Amniotic epithelial cell (primary cell): ENCODE measurements at places on chromosomes 5 and 9.

GRCh38 chr5:170795154-170795553 is 11.6 kb downstream of the GABRP start:
- no peak for DNase-seq

GRCh38 chr9:31783491-31783890 is 601.0 kb upstream of the ACO1 start:
- DNase-seq = peak; percentile 7

- no peak for DNase-seq
Observed at GRCh38 chr5:23994581-23995370, 487.4 kb downstream of the PRDM9 start.

DNA sequence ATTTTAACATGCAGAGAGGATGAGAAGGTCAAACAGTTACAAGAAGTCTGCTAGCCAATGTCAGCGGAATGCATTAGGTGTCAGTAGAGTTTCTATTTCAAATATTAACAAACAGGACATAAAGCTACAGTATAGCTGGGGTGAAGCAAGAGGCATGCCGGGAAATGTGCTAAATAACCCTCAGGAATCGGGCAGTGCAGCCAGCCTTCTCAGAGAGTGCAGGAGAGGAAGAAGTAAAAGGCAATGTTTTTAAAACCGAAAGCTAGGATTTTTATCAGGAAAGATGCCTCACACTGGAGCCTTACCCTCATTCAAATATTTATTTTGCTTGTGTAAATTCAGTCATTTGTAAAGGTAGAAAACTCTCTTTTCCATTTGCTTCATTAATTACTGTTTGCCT is 59.1 kb upstream of the SH3GL2 start:
- peak; percentile 12 for DNase-seq

DNA sequence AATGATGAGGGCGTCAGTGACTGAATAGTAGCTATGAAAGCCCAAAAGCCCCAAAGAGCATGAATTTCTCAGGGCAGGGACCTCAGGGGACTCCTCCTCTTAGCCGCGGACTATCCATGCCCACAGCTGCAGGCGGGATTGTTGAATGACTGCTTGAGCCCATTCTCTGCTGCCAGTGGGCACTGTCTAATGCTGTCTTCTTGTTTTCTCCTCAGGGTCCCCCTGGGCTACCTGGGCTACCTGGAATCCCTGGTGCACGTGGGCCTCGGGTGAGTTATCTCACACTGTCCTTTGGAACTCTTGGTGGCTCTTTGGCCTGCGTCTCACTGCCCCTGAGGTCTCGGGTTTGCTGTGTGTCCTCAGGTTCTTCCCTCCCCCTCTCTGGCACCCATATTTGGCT is 22.7 kb downstream of the COL27A1 start:
- no peak for DNase-seq

DNA sequence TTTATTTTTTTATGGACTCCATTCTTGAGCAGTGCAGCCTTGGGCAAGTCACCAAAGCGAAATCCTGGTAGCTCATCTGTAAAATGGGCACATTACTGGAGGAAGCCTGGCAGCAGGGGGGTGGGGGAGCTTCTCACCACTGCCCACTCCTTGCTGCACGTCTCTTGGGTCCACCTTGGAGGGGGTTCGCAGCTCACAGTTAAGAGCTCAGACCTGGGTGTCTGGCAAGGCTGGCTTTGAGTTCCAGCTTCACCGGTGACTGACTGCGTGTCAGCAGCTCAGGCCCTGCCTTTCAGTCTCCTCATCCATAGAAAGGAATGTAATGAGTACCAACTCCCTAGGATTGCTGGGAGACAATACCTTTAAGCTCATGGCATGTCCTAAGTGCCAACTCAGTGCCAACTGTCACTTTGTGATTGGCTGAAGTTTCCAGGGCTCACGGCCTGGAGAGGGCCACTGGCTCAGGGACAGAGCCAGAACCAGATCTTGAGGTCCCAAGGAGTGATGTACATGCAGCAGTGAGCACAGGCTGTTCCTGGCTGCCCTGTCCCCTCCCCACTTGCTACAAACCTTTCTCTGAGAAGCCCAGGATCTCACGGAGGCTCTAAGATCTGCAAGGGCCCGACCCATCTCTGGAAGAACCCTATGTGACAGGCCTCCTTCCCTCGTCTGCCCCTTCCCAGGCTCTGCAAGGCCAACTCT is 72.9 kb downstream of the C9orf50 start:
- no peak for DNase-seq

GRCh38 chr5:88657136-88657535 is 225.8 kb downstream of the MEF2C start:
- no peak for DNase-seq

DNA sequence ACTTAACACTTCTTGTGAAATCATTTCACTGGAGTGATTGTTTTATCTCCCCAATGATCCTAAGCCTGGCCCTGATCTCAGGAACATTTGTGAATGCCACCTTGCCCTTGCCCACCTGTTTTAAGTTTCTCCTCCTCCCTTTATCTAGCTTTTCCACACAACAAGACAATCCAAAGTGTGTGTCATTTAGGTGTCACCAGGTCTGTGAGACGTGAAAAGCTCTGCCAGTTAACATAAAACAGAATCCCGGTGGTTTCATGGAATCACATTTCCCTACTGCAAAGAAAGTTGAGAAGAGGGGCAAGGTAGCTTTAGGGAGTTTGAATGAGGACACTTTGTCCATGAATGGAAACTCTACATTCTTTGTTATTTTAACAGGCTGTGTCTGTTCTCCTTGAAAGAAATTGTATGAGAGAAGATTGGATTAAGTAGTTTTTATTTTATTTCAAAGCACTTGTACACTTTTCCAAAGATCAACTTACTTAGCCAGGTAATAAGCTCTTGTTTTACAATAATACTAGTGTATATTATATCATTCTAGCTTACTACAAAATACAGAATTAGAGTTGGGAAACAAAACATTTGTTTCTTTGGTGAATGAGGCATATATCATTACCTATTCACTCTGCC is 239.0 kb downstream of the ISL1 start:
- no peak for DNase-seq

DNA sequence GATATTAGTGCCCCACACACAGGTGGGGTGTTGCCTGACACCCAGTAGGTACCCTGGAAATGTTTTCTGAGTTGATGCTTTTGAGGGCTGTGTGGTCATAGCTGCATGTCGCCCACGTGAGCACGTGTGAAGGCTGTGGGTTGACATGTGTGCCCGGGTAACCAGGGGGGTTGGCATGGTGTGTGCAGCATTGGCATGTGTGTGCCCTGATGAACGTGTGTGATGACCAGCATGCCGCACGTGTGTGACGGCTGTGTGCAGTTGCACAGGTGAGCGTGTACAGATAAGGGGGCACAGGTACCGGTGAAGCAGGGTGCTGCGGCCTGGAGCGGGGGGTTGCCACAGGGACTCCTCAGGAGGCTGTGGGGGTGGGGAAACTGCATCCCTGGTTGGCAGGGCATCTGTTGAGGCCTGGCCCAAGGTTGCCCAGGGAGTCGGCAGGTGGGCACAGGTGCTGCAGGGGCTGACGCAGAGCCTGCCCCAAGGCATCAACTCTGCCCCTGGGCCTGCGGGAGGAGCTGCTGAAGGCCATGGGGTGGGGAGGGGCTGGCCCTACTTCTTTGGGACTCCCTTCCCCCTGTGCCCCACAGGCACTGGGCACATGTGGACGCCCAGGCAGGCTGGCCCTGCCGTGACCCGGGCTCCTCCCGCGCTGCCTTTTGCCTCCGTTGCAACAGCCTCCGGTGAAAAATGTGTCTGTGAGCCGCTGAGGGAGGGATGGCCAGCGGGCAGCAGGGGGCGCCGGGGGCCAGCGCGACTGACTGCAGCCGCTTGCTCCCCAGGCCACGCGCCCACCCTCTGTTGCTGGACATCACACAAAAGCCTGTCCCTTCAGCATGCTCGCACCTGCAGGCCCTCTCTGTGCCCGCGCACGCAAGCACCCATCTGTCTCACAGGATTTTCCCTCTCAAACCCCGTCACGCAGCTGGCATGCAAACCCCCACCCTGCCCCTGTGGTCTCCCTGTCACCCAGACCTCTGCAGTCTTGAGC is 2.2 kb downstream of the UNC5A start:
- peak; percentile 21 for DNase-seq

DNA sequence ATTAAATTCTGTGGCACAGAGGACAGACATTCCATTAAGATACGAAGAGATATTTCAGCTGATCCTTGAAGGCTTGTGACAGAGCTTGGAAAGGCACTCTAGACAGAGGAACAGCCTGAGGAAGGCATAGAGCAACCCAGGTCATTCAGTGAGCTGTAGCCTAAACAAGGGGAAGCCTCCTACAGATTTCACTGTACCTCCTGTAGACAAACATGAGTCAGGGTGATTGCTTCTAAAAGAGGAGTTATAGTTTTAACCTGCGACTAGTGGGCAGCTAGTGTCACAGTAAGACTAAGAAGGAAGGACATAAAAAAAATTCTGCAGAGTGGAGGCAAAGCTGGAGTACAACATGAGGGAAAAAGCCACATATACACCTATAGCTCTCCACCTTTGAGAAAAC is 43.5 kb upstream of the ANKDD1B start:
- peak; percentile 40 for DNase-seq

DNA sequence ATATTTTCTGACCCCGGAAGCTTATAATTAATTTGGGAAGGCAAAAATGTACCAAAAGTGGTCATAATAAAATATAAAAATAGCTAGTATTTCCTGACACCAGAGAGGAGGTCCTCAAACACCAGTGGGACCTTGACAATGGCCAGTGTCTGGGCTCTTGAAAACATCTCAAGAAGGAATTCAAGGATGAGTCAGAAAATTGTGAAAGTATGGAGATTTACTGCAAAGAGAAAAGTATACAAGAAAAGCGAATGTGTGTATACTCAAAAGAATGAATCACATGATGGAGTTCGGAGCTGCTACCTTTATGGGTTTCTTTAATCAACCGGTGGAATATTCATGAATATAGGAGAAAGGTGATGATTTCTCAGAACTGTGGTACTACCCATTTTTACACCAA is 1709.0 kb upstream of the WWC1 start:
- peak; percentile 78 for DNase-seq

DNA sequence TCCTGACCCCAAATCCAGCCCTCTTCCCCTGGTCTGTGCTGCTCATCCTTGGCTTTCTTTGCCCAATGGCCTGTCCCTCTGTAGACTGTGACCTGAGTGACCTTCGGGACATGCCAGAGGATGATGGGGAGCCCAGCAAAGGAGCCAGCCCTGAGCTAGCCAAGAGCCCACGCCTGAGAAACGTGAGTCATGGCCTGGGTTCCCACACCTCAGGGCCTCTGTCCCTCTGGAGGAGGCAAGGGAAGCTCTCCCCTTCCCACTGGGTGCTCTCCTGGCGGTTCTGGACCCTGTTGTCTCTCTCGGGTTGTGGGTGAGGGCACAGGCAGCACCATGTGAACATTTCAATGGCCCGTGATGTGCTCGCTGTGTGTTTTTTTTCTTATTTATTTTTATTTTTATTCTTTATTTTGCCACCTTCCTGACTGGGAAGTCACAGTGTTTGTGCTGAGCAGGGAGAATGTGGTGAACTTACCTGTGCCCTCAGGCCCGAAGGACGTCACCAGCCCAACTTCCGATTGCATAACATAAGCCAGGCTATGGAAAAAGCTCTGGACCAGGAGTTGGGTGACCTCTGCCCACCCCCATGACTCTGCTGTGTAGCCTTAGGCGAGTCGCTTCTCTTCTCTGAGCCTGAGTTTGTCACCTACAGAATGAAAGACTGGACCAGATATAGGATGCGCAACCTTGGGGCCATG is 29.5 kb downstream of the AFAP1L1 start:
- DNase-seq = no peak

DNA sequence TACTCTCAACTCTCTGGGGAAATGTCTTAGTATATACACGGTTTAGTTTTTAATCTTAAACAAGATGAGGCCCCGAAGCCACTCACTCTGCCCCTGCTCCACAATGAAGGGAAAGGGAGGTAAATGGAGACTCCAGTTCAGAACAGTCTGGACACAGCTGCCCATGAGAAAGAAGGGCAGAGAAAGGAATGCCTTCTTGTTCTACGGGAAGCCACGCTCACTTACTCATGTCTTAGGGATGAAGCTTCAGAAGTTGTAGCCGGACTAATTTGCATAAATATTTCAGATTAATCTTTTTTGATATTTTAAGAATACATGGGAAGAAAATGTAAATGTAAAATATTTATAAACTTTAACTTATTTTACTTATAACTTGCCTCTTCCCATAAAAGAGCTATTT is 94.0 kb downstream of the COL23A1 start:
- no peak for DNase-seq

- no peak for DNase-seq
Observed at GRCh38 chr9:38315085-38315595, 77.4 kb upstream of the ALDH1B1 start.

- no peak for DNase-seq
Observed at GRCh38 chr5:43312699-43313034, 545 bp downstream of the HMGCS1 start.

GRCh38 chr9:16179566-16179965 is 626.7 kb downstream of the CCDC171 start:
- DNase-seq = no peak

- peak; percentile 76 for DNase-seq
Observed at GRCh38 chr9:121399883-121400607, 30.0 kb upstream of the STOM start.

DNA sequence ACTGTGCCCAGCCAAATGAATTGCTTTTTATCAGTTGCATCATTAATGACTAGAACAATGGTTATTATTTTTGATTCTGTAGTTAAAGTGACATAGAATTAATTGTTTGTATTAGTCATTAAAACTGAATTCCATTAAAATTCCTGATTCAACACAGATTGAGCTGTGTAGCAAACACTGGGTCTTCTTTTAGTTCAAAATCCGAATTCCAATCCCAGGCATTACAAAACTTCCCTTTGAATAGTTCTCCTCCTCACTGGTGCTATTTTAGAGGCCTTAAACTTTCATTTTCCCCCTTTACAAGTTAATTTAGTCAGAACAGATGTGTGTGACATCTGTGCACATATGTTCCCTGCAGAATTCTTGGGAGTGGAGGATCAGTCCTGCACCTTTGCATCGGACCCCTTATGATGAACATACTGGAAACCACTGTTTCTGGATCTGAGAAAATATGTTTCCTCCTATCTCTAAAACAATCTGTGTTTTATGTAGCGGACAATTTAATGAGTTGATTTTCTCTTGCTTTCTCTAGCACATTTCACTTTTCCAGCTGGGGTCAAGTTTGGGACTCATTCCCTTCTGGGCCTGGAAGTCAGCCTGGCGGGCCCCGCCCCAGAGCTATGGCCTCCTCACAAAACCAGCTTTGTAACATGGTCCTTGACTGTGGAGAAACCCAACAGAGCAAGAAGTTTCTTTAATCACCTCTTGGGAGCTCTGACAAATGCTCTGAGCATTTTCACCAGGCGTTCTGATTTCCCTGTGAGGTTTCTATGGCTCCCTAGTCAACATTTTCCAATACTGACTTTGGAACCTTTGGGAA is 87.9 kb upstream of the MAMDC2 start:
- no peak for DNase-seq

- no peak for DNase-seq
Observed at GRCh38 chr5:115428676-115429075, 115.9 kb downstream of the FEM1C start.

DNA sequence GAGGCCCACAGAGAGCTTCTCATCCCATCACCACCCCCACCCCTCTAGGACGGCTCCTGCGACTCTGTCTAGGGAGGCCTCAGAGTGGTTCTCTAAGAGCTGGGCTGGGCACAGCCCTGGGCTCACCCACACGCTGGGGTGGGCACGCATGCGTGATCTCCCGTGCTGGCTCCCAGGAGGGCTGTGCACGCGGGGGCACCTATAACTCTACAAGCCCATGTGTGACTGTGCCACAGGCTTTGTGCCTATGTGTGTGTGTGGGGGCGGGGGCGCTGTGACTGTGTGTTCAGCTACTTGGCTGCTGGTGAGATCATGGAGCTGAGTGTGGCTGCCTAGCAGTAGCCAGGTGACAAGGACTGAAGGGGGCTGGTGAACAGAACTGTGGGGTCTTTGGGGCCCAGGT is 32.2 kb downstream of the NDUFA8 start:
- DNase-seq = no peak
